Stimulated activated CD8-positive, alpha-beta memory T cell treated with anti-CD3 and anti-CD28 coated beads, Interleukin-7, amount 100 ng/mL, for 1 hour (primary cell): ENCODE measurements at places on chromosomes 3 and 15.

- no peak for DNase-seq
These were observed 73.5 kb upstream of the SCN5A start for GRCh38 chr3:38722781-38723568.

DNA sequence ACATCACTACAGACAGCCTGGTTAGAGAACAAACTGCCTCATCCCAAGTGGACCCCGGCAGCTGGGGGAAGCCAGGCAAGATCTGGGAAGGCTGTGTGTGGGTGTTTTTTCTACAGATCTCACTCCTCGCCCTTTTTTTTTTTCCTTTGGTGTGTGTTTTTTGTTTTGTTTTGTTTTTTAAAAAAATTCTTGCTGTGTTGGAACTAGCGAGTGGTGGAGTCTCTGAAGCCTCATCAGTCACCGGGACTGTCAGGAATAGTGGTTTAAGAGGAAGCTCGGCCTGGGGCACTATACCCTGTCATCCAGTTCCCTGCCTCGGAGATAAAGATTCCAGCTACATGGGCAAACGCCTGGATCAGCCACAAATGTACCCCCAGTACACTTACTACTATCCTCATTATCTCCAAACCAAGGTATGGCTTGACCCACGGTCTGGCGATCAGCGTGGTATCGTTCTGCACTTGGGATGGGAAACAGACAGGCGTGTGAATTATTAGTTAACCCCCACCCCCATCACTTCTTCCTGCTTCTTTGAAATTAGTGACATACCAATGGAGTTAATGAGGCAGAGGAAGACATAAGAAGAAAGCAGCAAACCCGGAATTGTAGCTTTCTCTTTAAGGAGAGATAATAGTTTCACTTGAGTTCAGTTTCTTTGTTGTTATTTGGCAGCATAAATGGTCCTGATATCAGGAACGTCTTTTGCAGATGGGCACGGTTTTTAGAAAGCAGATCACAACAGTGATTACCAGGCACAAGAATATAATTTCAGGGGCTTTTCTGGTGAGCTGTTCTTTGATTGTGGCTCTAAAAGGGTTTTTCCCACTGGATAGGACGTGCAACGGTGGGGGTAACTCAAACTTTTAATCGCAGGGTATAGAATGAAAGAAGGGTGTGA lies 722 bp downstream of the RBMS3 start:
- no peak for DNase-seq

GRCh38 chr3:94336046-94336753 lies 273.3 kb downstream of the NSUN3 start:
- DNase-seq = no peak

DNA sequence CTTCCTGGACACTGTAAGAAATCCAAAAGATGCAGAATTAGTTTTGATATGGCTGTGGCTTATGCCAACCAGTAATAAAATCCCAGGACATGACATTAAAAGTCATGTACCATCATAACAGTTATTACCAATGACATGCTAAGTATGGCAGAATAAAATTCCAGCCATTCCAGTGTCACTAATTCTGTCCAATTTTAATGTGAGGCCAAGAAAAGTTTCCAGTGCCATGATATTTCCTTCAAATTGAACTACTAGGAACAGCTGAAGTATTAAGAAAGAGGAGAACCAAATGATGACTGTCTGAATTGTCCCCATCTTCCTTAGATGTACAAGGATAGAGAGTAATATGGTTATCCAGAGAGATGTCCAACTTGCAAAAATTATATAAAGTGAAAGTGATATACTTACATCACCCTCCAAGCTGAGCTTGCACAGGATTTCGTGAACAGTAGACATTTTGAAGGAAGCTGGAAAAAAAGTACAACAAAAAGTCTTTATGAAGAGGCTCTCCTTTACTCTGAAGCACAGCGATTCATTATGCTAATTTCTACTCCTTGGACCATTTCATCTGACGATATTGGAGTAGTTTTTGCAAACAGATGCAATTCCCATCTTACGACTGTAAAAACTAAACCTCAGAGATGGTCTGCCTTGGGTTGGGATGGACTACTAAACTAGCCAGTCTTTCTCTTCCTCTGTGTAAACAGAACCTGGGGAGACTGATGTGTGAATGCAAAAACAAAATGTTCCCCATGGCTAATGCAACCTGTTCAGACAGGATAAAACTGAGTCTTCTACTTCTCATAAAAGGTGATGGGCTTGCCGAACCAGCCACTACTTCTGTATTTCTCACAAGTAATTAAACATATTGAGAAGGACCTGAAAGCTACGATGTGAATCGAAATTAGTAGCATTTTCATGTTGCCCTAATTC lies 11.9 kb downstream of the ANXA2 start:
- DNase-seq = no peak

- no peak for DNase-seq
These were observed 11.1 kb downstream of the HCLS1 start for GRCh38 chr3:121649645-121650044.

- DNase-seq = no peak
These were observed 8.5 kb downstream of the HOMER2 start for GRCh38 chr15:82944056-82944455.

GRCh38 chr3:128174675-128175590 lies 21.7 kb downstream of the EEFSEC start:
- DNase-seq = no peak

DNA sequence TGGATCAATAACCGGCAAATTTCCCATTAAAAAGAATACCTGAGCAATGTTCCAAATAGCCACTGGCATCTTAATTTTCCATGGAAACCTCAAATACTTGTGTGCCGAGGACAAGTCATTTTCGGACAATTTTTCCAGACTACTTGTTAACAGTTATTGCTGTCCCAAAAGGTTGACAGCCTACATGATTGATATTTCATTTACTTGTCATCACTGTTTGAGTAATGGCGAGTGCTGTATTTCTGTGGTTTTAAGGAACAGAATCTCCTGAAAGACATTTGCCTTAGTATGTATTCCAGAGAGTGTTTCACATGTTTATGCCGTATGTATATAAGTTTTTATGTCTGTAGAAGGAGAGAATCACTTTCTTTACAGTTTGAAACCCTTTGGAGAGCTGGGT lies 36.7 kb downstream of the MAP2K5 start:
- DNase-seq = no peak

- no peak for DNase-seq
These were observed 151.6 kb downstream of the IL5RA start for GRCh38 chr3:2958551-2958950.
